Fibroblast of the conjunctiva (primary cell): ENCODE measurements at places on chromosomes 7 and 10.

GRCh38 chr10:128926711-128927110 is 540.3 kb upstream of the MGMT start:
- DNase-seq, result no peak

DNA sequence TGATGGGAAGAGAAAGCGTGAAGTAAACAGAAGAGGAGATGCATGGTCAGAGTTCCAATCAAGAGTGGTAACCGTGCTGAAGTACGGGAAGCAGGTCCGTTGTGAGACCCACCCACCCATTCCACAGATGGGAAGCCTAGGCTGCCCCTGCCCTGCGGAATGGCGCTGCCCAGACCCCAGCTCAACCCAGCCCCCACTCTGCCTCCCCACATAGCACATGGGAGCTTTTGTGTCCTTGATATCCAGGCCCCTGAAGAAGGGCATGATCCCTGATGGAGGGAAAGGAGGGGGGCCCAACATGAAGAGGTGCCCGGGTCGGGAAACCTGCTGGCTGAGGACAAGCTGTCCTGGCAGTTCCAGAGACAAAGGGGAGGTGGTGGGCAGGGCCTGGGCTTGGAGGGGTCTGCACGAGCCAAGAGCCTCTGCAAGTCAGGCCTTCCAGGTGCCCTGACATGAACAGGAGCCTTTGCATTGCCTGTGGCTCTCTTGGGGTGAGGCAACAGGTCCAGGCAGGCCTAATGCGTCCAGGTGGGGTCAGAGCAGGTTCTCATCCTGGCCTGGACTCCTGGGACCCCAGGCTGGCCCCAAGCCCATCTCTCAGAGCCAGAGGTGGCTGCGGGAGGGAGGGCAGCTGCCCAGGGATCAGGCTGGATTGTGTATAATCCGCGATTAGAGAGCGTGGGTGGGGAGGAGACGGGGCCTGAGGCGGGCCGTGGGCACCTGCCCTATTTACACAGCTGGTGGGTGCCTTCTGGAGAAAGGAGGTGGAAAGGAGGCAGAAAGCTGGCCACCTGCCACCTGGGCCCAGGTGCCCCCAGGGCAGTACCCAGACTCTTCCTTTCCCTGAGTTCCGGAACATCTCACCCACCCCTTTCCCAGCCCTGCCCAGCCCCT is 23.5 kb downstream of the YKT6 start:
- no peak for DNase-seq

DNA sequence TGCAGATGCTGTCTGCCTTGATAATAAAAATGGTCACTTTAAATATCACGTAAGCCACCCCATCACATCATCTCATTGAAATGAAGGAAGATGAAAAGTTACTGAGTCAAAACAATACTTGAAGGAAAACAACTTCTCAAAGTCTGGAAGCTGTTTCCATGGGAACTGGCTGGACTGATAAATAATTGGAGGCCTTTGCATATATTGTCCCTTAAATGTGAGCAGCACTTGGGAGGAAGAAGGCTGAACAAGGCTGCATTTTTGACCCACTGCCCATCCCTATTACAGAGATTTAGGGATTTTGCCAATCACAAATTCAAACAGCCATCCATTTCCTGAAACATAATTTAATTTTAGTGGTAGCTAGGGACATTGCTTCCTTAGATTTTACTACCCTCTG is 18.2 kb upstream of the MAGI2 start:
- DNase-seq, result no peak

- no peak for DNase-seq
Observed at GRCh38 chr10:4672201-4672600, 153.8 kb upstream of the AKR1E2 start.

DNA sequence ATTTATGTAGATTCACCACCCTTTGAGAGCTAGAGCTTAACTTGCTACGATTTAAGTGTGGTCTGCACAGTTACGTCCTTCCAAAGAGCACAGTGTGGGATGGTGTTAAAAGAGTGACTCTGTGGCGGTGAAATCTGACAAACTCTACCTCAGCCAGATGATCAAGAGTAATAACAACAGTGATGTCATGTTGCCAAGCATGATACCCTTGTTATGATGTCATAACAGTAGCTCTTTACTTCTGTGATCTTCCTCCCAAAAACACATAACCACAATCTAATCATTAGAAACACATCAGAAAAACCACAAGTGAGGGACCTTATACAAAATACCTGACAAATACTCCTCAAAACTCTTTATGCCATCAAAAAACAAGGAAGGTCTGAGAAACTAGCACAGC is 649.3 kb downstream of the POM121L12 start:
- no peak for DNase-seq

DNA sequence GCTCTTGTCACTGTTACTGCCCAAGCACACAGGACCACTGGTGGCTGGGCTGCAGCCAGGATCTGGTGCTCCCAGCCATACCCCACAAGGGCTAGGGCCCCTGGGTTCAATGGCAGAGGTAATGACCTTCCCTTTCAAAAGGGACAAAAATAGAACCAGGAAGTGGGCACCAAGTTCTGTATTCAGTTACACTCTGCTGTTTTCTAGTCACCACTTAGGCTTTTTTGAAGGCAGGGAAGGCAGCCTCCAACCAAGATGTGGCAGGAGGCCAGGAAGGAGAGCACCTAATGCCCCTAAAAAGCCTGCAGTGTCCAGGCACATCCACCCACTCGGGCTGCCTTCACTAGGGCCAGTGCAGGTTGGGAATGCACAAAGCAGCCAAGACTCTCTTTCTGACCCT is 47.8 kb downstream of the NOD1 start:
- DNase-seq, result no peak

GRCh38 chr10:129602938-129603535 is 136.0 kb downstream of the MGMT start:
- no peak for DNase-seq

- DNase-seq, result no peak
Observed at GRCh38 chr10:31958856-31959255, 30.2 kb upstream of the ARHGAP12 start.

DNA sequence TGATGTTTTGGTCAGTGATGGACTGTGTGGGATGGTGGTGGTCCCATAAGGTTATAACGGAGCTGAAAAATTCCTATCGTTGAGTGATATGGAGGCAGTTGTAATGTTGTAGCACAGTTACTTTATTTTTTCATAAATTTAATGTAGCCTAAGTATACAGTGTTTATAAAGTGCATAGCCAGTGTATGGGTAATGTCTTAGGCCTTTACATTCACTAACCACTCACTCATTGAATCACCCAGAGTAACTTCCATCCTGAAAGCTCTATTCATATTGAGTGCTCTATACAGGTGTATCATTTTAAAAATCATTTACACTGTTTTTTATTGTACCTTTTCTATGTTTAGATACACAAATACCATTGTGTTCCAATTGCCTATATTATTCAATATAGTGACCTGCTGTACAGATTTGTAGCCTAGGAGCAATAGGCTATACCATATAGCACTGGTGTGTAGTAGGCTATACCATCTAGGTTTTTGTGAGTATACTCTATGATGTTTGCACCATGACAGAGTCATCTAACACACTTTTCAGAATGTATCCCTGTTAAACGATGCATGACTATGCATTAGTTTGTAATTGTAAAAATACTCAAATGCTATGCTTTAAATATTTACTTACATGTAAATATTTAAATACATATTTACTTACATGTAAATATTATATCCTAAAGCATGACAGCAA is 21.0 kb downstream of the PDCD4 start:
- no peak for DNase-seq

DNA sequence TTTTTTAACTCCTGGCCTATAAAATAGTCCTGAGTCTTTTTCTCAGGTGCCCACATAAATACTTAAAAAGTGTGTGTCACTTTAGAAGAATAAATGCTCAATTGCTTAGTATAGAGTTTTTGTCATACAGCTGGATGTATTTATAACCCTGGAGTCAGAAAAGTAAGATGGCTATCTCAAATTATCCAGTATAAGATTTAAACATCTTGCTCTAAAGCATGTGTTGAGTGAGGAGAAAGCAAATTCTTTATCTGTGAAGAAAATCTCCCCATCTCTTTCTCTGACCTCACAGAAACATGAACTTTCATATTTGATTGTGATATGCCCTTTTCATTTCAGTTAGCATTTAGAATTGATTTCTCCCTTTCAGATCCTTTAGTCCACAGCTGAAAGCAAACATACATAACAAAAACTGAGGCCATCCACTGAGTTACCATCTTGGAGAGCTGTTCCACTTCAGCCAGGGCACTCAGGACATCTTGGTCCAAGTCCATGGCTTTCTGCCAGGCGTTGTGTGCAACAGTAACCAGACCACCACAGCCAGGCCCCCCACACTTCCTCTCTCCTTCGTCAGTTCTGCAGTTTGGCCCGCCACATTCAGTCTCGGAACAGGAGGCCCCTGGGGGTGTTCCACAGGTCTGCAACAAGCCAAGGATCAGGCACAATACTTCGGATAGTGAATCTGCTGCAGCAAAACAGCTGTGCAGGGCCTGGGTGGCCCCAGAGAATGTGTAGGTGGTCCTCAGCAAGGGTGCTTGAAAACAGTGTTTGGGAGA is 40.9 kb downstream of the DLD start:
- no peak for DNase-seq

- DNase-seq, result no peak
Observed at GRCh38 chr10:76035206-76036110, 604.0 kb downstream of the LRMDA start.

GRCh38 chr10:100043344-100043743 is 33.6 kb upstream of the DNMBP start:
- no peak for DNase-seq

- DNase-seq, result no peak
Observed at GRCh38 chr7:6701860-6702259, 4.9 kb downstream of the ZNF12 start.

DNA sequence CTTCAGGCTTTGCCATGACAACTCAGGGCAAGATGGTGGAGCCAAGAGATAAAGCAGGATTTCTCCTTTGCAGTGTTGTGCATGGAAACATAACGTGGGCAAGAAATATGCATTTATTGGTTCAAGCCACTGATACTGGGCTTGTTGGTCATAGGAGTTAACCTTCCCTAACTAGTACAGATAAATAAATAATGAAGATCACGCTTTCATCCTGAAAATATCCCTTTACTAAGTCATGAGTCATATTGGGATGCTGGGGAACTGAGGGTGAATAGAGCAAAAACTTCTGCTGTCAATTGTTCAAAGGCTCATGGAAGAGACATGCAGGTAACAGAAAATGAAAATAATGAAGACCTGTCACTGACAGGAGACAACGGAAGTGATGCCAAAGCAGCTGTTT is 55.5 kb downstream of the TES start:
- no peak for DNase-seq

- DNase-seq, result no peak
Observed at GRCh38 chr7:91351374-91351773, 87.1 kb downstream of the FZD1 start.

DNA sequence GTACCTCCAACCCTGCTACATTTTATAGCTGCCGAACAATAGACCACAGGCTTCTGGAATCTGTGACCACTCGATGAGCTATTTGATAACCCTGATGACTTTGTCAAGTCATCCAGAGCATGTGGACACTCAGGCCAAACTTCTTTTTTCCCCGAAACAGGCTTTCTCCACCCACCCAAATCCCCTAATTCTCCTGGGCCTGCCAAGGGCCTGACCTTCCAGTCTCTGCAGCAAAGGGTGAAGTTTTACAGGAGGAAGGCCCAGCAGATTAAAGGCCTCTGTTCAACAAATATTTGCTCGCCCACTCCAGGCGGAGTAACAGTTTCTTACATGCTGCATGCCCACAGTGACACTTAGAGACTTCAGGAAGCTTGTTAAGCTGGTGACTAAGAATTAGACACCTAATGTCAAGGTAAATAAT is 2.0 kb downstream of the JCAD start:
- DNase-seq, result no peak

DNA sequence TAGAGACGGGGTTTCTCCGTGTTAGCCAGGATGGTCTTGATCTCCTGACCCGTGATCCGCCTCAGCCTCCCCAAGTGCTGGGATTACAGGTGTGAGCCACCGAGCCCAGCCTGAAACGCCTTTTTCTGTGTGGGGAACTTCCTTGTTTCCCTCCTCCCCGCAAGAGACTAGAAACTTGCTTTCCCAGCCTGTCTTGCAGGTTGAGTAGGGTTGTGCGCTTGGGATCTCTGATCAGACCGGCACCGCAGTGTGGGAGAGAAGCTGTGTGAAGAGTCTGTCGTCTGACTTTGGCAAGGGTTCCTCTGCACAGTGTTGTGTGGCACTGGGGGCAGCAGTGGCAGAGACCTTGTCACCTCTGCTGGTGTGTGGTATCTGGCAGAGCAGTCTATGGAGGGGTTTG is 28.9 kb downstream of the RBM17 start:
- no peak for DNase-seq

DNA sequence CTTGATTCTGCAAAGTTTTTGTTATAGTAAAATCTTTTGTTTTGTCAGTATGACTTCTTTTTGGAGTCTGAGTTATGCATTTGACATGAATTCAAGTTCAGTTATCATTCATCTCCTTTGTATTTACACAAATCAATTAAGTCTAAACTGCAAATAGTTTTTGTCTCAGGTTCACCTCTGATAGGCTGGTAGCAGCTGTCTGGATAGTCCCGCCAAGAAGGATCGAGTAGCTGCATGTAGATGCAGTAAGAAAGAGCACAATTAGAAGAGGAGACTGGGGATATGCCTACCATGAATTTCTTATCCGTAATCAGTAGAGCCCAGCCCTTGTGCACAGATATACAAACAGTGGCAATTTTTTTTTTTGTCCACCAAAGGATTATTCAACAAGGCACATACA is 392.5 kb upstream of the ETV1 start:
- DNase-seq, result no peak

DNA sequence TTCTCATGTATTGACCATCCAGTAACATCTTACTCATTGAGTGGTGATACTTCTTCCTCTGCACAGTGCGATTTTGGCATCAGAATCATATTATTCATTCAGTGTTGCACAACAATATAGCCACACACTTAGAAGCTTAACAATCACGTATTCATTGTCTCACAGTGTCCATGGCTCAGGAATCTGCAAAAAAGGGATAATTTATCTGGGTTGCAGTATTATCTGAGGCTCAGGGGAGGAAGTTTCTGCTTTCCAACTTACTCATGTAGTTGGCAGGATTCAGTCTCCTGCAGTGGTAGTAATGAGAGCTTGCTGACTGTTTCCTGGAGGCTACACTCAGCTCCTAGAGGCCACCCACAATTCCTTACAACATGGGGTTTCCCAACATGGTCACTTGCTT is 803.6 kb downstream of the SORCS1 start:
- peak; percentile 52 for DNase-seq

DNA sequence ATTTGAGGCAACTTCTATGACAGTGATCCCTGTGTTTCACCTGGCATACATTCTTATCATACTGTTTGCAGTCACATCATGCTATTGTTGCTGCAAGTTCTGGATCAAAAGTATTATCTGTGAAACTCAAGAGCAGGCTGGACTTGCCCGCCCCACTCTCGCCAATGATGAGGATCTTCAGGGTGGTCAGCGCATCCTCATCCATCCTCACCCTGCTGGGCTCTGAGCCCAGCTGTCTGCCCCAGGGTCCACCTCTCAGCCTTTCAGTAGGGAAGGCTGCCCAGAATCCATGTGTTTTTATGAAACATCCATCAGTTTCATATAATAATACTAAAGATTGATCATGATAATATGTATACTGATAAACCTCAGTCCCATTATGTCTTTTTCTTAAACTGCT is 55.4 kb upstream of the KIF5B start:
- no peak for DNase-seq

GRCh38 chr10:74047871-74048270 is 50.0 kb downstream of the VCL start:
- peak; percentile 79 for DNase-seq

GRCh38 chr10:55782181-55782580 is 578.9 kb downstream of the ZWINT start:
- DNase-seq, result no peak
